ENCODE measurements at places on chromosomes 11 and 22. TPM values are rescaled to one million over a fixed set of nuclear protein-coding genes. Genes with fewer than 3 reads are reported as not detected.

The MRGPRX4 gene
- not detected for total RNA-seq

The TRIM6 gene
- 2.1 TPM for total RNA-seq

The NPAS4 gene
- not detected for total RNA-seq

The PDE2A gene
- 2.6 TPM for total RNA-seq

The ZNRF3 gene
- 1.9 TPM for total RNA-seq

The DKK3 gene
- 293 TPM for total RNA-seq

The OR52A1 gene
- total RNA-seq, result not detected

The PKP3 gene
- total RNA-seq, result 0.12 TPM

The TRIM77 gene
- not detected for total RNA-seq

The ART5 gene
- total RNA-seq, result not detected

The CECR2 gene
- total RNA-seq, result under 0.01 TPM

The SLC37A4 gene
- 9.7 TPM for total RNA-seq

The TIMP3 gene
- total RNA-seq, result 62.1 TPM

The FGF19 gene
- not detected for total RNA-seq

The TRIM66 gene
- total RNA-seq, result 5.1 TPM

The IFT27 gene
- 13.7 TPM for total RNA-seq

The SLC25A45 gene
- total RNA-seq, result 1.4 TPM

The ARHGAP1 gene
- total RNA-seq, result 37.2 TPM

The ADM2 gene
- 1.6 TPM for total RNA-seq

The MFRP gene
- total RNA-seq, result not detected

The UCP3 gene
- 0.12 TPM for total RNA-seq

The CCDC188 gene
- total RNA-seq, result not detected

The TYR gene
- not detected for total RNA-seq

The SDHAF2 gene
- 43.7 TPM for total RNA-seq

The C11orf52 gene
- 0.38 TPM for total RNA-seq

The SHANK3 gene
- total RNA-seq, result 0.30 TPM

The UVRAG gene
- total RNA-seq, result 19.8 TPM

The ARAP1 gene
- 220 TPM for total RNA-seq

The IFITM2 gene
- total RNA-seq, result 63.3 TPM

The KRTAP5-2 gene
- not detected for total RNA-seq

The NXPE4 gene
- not detected for total RNA-seq

The B4GALNT4 gene
- 1.1 TPM for total RNA-seq

The PAMR1 gene
- total RNA-seq, result 30.7 TPM

The LRRC74B gene
- not detected for total RNA-seq

The APOA5 gene
- total RNA-seq, result not detected

The MS4A3 gene
- total RNA-seq, result not detected

The TRIM48 gene
- total RNA-seq, result not detected

The SDF2L1 gene
- 46.2 TPM for total RNA-seq

The SCGB2A2 gene
- not detected for total RNA-seq

The BATF2 gene
- 0.15 TPM for total RNA-seq

The APOA1 gene
- total RNA-seq, result 1.1 TPM

The MPEG1 gene
- total RNA-seq, result not detected

Data from smooth muscle cell of the coronary artery (primary cell).